Stimulated activated CD4-positive, alpha-beta T cell treated with anti-CD3 and anti-CD28 coated beads, TNF-alpha, amount 100 ng/mL, for 1 hour (primary cell): ENCODE measurements at places on chromosomes 1 and 21.
A peak's percentile ranks its signal among the peaks of the same experiment; 100 is the strongest.

- no peak for DNase-seq
Observed at GRCh38 chr1:183165456-183165855, 20.6 kb upstream of the LAMC2 start.

DNA sequence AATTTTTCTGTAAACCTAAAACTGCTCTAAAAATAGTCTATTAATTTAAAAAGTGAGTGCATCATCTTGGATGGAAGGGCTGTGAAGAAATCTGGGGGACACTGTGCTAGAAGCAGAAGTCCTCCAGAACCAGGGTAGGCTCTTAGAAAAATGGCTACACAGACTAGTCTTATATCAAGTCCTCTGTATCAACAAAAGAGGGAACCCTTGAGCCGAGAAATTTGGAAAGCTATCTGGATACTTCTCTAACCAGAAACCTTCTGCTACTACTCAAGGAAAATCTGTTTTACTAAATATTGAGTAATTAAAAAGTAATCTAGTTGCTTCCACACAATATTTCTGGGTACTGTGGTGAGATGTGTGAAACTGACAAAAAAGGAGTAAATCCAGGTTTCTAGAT is 92.1 kb downstream of the WDR3 start:
- DNase-seq = no peak

DNA sequence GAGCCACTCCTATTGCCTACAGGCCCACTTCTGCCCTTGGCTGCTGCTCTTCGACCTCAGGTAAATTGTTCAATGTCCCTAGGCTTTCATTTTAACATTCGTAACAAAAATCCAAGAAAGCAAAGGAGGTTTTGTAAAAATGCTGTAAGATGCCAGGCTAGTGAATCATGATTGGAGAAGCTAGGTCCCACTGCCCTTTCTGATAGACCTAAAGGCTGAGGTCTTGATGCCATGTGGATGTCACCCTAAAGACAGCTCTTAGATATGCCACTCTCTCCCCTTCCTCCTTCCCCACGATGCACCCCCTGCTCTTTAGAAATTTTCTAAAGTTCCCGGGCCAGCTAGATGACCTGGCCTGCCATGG is 9.9 kb upstream of the TMEM39B start:
- no peak for DNase-seq

DNA sequence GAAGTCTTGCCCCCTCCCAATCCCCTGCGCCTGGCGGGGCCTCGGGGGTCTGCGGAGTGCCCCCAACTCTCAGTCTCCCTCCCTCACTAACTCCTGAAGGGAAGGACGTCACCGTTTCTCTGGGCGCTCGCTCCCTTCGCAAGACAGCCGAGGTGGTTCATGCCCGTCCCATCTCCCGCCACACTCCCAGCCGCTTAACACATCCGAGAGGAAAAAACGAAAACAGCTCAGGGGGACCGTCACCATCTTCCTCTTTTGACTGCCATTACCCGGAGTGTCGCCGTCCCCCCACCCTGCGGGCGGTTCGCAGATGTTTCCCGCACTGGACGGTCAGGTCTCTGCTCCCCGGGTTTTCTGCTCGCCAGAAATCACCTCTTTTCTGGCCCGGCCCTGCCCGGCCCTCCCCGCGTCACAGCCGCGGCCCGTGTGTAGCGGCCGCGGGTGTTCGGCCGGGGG is 532 bp downstream of the ERO1B start:
- no peak for DNase-seq

DNA sequence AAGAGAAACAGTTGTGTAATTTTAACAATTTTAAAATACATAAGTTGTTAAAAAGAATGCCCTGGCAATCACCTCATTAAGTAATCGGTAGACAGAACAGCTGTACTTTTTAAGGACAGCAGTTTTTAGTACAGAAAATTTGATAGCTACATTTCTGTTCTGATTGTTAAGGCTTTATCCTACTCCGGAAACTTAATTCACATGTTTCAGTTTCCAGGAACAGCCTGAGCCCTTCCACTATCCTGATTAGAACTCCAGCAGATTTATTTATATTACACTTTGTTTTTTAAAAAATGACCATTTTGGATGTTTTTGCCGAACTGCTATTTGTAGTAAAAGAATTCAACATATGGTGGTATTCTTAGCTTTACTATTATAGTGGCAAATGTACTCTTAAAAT is 8.7 kb downstream of the PRRC2C start:
- DNase-seq = no peak

DNA sequence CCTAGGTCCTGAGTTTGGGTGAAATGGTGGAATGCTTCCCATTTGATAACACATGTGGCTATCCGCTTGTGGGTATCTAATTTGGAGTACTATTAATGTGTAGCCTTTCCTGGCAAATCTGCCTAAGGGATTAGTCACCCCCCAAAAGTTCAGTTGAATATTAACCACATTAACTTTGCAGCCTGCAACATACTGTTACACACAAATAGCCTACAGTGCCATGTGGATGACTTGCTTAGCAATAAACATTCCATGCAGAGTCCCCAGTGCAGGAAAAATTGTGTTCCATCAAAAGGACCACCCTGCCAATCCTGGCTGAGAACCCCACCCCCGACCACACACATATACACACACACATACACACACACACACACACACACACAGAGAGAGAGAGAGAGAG is 303.3 kb upstream of the ESRRG start:
- no peak for DNase-seq

DNA sequence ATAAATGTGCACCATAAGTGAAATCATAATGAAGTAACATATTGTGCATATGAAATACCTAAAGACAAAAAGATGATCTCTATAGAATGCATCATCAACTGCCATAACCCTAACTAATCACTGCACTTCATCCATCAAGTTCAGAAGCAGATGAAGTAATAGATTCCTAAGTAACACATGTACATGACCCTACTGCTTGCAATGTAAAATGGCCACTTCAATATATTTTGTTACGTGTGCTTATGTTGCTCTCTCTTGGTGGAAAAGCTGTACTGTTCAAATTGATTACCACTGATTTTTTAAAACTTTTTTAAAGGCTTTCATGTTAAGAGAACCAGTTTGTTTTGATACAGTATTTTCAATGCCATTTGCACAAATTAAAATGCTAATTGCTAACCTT is 141.8 kb downstream of the TTLL7 start:
- no peak for DNase-seq

GRCh38 chr1:188261849-188262248 is 1433.1 kb downstream of the PLA2G4A start:
- DNase-seq = no peak

GRCh38 chr1:59685666-59686065 is 129.1 kb upstream of the HOOK1 start:
- no peak for DNase-seq

DNA sequence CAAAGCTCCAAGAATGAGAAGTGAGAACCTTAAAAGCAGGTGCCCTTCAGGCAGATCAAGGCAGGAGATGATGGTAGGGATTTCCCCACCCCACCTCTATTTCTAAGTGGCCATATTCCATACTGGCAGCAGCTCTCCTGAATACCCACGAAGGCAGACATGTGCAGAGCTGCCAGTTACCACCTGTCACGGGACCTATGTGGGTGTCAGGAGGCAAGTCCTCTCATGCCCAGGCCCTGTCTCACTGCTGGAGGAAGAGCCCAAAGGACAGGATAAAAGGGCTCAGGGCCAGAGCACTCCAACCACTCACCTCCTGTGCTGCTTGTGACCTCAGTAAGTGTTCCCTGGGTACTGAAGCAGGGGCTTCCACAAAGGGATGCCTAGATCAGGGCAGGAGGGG is 721 bp upstream of the LCE1B start:
- no peak for DNase-seq

DNA sequence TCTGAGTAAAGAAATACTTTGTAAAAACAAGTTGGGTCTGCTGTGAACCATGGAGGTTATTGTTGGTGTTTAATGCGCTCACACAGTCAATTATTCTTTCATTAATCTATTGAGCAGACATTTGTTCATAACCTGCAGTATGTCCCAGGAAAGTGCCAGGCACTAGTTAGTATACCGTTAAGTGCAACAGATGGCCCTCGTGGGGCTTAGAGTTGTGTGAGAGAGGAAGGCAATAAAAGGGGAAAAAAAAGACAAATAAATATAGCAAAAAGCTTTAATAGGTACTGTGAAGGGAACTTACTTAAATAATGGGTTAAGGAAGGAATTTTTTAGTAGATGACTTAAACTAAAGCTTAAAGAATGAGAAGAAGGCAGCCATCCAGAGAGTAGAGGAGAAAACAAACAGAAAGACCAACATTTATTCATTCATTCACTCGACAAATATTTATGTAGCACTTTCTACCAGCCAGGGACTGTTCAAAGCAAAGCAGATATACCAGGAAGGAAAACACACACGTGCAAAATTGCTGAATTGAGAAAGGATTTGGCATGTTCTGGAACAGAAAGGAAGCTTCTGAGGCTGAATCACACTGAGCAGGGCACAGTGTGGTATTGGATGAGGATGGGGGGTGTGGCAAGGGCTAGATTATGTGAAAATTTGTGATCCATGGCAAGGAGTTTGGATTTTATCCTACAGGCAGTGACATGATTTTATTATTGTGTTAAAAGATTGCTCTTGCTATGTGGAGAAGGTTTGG is 296.1 kb upstream of the SGIP1 start:
- DNase-seq = no peak

DNA sequence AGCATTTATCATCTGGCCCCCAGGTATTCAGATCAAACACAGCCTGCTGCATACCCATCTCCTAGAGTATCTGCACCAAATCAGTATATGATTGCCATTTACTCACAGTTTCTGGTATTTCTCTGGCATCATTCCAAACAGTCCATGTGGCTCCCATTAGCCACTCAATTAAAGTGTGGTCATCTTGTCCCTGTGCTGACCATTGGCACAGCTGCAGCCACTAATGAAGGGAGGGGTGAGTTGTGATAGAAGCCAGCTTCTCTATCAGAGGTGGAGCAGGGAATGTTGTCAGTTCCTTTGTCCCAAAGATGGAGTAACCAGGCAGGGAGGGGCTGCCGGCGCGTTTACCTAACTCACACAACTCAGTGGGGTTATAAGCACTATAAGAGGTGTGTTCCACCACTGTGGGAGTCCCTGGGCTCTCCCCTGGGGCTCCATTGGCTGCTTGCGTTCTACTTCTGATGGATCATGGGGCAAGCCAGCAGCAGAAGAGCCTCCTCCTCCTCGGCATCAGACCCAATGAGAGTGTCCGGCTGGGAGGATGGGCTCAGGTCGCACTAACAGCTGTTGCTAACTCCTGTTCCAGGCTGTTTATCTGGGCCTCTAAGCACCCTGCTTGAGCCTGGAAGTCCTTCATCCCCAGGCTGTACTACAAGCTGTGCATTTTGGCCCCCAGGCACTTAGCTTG is 108.6 kb downstream of the GDAP2 start:
- DNase-seq = no peak

DNA sequence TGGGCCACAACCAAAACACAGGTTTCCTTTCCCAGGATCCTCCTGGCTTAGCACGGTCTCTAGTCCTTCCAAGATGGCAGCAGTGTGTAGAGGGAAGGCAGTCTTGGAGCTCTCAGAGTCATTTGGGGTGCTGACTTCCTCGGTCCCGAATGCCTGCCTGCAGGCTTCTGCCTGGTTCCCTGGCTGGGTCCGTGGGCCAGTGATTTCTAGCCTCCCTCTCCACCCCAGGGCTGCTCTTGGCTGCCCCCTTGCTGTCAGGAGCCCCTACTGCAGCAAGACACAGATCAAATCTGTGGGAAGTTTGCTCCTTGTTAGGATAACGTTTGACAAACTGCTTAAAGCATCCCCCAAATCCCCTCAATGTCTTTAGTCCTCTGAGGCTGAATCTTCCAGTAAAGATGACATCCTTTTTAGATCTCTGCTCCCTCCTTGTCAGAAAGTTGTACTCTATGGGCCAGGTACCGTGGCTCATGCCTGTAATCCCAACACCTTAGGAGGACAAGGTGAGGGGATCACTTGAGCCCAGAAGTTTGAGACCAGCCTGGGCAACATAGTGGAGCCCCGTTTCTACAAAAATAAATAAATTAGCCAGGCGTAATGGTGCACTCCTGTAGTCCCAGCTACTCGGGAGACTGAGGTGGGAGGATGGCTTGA is 272.5 kb downstream of the RRAGC start:
- peak; percentile 5 for DNase-seq

DNA sequence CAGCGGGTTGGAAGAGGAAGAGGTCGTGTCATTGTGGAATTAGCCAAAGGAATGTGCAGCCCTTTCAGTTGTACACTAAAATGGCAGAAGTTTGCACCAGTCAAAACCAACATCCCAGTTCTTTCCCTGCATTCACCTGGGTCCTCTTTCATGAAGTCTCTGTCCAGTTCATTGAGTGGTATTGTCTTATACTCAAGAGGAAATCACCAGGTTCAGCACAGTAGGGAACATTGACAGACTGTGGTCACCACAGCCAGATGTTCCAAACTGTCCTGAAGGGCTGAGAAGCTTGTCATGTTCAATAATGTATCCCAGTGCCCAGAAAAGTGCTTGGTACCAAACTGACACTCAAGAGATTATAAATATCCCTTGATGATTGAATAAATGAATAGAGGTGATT is 131.6 kb downstream of the GLUL start:
- DNase-seq = no peak

DNA sequence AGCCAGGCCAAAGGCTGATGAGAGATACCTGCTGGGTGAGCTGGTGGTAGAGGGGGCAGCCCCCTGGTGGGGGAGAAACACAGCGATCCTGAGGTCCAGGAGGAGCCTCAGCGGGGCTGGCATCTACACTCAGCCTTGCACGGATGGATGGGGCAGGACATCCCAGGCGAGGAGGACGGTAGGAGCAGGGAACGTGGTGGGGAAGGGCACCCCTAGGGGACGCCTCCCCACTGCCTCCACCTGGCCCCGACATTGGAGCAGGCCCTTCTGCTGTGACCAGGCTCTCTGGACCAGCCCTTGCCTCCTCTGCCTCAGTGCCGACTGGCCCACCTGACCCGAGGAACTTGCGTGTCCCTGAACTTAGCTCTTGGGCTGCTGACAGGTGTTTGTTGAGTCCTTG is 6.4 kb upstream of the MMEL1 start:
- no peak for DNase-seq

DNA sequence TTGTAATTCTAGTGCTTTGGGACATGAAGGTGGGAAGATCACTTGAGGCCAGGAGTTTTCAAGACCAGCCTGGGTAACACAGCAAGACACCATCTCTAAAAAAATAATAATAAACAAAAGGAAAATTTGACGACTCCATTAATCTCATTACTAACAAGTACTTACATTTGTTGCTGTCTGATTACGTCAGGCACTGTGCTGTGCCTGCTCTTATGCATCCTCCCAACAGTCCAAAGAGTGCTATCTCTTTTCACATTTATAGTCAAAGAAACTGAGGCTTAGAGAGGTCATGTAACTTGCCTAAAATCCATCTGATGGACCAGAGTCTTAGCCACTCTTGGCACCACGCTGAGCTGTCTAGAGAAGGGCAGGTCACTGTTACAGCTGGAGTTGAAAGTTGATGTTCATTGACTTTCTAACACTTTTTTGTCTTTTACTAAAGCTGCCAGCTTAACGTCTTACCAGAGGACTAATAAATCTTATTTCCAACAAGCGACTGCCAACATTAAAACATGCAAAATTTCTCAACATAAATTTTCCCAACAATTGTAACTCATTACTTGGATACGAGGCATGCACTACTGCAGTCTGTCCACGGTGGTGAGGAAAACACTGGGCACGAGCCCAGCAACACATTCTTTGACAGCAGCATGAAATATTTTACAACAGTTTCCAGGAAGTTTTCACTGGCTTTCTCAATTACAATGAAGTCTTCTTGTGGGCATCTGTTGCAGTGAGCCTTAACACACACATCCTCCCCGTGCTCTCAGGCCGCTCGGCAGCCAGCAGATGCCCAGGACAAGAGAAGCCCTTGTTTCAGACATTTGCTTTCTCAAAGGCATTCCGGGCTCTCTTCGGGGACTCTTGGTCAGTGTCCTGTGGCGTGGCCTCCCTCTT is 262.9 kb upstream of the PROX1 start:
- no peak for DNase-seq
